ENCODE measurements at places on chromosomes 1 and 21.

DNA sequence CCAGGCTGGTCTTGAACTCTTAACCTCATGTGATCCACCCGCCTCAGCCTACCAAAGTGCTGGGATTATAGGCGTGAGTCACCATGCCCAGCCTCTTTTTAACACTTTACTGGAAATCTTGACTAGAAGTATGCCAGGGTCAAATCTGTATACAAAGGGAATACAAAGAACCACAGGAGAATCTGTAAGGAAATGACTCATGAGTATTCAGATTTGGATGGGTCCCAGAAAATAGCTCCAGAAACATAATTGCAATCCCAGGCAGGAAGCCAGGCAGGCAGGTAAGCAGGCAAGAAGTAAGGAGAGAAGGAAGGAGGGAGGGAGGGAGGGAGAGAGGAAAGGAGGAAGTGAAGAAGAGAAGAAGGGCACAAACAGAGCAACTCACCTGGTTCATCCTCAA lies 22.8 kb upstream of the TIAM1 start:
- no peak for DNase-seq

- no peak for DNase-seq
These were observed 25.7 kb downstream of the CRYAA start for GRCh38 chr21:43194303-43195120.

GRCh38 chr1:36337830-36338229 lies 14.4 kb upstream of the EVA1B start:
- DNase-seq = no peak

- no peak for DNase-seq
These were observed 12.1 kb downstream of the BLACAT1 start for GRCh38 chr1:205443585-205444299.

- DNase-seq = no peak
These were observed 2.0 kb upstream of the ANKRD35 start for GRCh38 chr1:145887631-145888030.

GRCh38 chr1:244209955-244210354 lies 158.9 kb downstream of the ZBTB18 start:
- no peak for DNase-seq

GRCh38 chr1:164610538-164611222 lies 51.7 kb downstream of the PBX1 start:
- DNase-seq = no peak

DNA sequence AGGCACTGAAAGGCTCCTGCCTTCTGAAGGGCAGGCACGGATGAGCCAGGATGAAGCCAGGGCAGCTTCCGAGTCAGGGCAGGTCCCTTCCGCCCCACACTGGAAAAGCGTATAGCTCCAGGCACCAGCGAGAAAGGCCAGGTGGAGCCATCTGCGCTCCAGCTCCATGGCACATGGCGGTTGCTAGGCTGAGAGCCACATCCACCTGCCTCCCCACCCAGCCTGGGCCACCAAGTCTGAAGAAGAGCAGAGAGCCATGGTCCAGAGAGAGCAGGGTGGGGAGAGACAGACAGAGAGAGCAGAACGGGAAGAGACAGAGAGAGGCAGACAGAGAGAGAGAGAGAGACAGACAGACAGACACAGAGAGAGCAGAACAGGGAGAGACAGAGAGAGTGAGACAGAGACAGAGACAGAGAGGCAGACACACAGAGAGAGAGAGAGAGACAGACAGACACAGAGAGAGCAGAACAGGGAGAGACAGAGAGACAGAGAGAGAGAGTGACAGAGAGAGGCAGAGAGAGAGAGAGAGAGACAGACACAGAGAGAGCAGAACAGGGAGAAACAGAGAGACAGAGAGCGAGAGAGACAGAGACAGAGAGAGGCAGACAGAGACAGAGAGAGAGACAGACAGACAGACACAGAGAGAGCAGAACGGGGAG lies 5.2 kb downstream of the FNDC10 start:
- no peak for DNase-seq

Data from CD4-positive, alpha-beta T cell treated with Interleukin-10 for 1 hour (primary cell).